ENCODE measurements at places on chromosomes 6 and 20.
A peak's percentile ranks its signal among the peaks of the same experiment; 100 is the strongest.

- no peak for DNase-seq
Measured at GRCh38 chr6:159844737-159845645, 44.9 kb downstream of the PNLDC1 start.

- DNase-seq = no peak
Measured at GRCh38 chr6:27679964-27680694, 207.2 kb upstream of the ZNF184 start.

DNA sequence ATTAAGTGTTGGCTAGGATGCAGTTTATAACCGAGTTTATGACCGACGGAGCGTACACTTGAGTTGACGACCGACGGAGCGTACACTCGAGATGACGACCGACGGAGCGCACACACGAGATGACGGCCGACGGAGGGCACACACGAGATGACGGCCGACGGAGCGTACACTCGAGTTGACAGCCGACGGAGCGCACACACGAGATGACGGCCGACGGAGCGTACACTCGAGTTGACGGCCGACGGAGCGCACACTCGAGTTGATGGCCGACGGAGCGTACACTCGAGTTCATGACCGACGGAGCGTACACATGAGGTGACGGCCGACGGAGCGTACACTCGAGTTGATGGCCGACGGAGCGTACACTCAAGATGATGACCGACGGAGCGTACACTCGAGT is 119.8 kb downstream of the HUS1B start:
- no peak for DNase-seq

- DNase-seq = no peak
Measured at GRCh38 chr6:128807577-128807976, 75.4 kb upstream of the LAMA2 start.

DNA sequence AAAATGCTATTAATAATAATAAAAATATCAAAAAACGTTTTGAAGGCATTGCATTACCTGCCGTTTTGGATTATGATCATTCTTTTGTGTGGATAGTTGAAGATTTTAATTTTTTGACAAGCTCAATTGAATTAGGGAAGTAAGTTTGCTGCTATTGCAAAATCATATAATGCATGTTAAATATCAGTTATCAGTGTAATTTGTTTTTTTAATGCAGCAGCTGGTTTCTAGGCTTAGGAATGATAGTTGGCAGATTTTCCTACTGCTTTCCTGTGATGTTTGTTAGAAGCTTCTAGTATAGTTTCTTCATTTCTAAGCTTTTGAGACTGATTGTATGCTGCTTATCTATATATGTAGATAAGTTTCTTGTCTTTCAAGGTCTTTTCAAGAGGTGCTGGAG is 99.0 kb downstream of the JARID2 start:
- no peak for DNase-seq

DNA sequence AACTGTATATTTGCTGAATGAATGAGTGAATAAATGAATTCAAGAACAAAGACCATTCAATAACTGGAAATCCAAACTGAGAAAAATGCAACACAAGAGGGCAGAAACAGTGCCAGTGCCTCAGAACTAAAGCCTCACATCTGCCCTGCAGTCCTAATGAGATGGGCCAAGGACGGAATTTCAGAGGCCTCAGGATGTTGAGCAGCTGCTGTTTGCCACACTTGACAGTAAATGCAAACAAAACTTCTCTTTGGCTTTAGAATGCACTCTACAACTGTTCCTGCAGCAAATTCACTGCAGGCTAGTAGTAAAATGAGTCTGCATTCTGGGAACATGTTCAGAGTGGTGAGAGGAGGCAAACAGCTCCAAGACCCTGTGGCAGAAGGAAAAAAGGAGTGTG is 177.6 kb upstream of the LRFN2 start:
- no peak for DNase-seq

DNA sequence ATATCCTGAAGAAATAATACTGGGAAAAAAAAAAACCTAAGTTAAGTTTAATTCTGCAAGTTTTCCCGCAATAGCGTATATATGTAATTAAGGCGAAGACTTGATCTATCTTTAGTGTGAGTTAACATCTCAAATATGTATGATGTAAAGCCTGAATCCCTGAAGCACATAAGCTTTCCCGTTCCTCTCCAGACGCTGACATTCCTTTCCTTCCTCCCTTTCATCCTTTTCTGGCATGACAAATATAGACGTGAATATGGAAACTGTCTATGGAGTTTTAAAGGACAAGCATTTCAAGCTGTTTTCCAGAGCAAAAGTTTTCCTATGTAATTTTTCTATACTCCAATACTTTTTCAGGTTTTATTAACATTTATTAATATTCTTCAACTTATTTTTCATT is 637.0 kb downstream of the COL12A1 start:
- no peak for DNase-seq

GRCh38 chr20:50580016-50580747 is 70.0 kb downstream of the PTPN1 start:
- peak; percentile 47 for DNase-seq

DNA sequence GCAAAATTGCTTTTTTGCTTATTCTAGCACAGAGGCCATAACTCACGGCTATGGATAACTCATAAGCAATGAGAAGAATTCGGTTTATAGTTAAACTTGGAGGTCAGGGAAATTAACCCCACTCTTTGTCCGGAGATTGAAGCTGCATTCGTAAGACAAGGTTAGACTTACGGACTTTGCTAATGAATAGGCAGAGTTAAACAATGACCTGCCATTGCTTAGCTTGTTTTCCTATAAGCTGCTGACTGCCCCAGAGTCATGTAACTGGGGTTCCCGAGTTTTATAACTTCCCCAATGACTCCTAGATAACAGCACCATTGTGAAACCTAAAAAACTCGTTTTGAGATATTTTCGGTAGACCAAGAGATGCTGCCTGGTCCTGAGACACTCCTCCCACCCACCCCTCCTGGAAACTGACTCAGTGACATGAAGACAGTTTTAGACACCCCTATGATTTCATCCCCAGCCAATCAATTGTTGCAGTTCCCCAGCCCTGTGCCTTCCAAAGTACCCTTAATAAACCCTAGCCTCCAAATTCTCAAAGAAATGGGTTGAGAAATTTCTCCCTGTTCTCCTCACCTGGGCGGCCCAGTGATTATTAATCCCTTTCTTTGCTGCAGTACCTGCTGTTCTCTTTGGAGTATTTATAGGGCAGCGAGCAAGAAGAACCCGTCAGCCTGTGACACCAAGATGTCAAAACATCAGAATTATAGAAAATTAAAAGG is 33.1 kb upstream of the MCUR1 start:
- no peak for DNase-seq

- no peak for DNase-seq
Measured at GRCh38 chr6:122839906-122840305, 50.8 kb downstream of the SMPDL3A start.

DNA sequence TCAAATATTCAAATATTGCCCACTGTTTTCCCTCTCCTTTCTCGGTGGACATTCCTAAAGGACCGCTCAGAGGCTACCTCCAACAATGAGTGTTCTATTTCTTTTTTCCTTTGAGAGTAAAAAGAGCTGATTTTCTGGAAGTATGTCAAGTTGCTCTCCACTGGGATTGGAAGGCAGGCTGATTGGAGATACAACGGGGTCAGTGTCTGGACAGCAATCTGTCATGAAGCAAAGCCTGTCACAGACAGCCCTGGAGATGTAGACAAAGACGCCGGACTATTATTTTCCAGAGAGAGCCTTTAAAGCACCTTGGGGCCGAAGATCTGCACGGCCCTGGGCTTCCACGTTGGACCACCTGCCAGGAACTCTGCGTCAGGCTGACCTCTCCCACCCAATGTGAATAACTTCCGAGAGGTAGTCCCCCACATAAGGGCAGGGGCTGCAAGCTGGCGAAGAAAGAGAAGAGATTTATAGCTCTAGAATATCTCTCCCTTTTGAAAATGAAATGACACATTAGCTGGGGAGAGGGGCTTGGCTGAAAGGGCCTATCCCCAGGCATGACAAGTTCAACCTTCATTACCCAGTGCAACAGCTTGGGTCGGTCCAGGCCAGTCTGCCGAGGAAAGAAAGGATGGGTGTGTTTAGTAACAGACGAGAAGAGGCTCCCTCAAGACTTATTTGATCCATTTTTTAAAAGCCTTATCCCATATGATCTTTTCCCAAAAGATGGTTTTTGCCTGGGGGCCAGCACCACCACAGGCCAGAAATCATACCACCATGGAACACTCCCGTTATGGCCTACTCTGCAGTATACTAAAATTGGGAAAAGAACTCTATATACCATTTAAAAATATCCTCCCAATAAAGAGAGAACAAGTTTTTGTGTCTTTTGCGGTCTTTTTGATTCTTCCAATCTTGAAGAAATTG is 131.1 kb downstream of the OLIG3 start:
- no peak for DNase-seq

- peak; percentile 54 for DNase-seq
Measured at GRCh38 chr6:15023448-15023847, 222.4 kb upstream of the JARID2 start.

DNA sequence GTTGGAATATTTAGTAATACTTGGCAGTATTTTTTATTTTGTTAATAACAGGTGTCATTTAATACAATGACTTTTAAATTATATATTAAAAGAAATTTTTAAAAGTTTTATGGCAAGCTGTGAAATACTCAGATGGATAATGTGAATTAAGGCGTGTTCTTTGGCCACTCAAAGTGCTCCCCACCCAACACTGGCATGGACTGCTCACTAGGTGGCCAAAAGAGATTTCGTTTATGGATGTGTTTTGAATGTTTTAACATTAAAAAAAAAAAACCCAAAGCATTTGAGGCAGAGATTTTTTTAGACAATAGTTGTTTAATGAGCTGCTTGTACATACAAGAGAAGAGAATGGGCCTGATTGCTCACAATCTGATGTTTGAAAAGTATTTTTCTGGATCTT is 86.5 kb downstream of the QKI start:
- DNase-seq = no peak

GRCh38 chr20:13355941-13356486 is 134.9 kb downstream of the ISM1 start:
- no peak for DNase-seq

- DNase-seq = no peak
Measured at GRCh38 chr20:11726026-11726425, 191.7 kb upstream of the BTBD3 start.

- DNase-seq = no peak
Measured at GRCh38 chr20:36875702-36876472, at the start of gene TLDC2. Gene TLDC2, plus strand, starts transcription at chr20:36876138. Its CDS starts 37 bp downstream, at chr20:36876175.

- DNase-seq = no peak
Measured at GRCh38 chr6:49772285-49772684, 14.8 kb downstream of the PGK2 start.

DNA sequence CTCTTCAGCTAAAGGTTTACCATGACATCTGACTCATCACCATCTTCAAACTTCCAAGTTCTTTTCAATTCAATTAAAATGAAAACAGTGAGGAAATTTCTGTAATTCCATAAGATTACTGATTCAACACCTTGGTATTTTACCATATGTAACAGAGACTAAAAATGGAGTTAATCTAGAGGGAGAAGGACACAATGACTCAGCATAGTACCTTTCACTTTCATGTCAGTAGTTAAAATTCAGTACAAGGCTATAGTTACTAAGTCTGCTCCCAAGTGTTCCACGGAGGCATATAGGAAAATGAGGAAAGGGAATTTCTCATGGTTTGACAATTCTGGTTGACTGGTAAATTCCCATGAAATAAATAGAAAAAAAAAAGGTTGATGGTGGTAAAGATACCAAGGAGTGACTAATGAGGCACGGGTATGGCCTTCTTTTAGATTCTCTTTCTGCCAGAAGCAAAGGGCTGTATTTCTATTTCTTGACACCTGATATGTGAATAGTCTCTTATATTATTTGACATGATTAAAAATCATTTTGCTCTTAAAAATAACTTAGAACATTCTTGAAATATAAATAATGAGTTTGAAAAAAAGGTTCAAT is 526.7 kb upstream of the ADGRB3 start:
- no peak for DNase-seq

DNA sequence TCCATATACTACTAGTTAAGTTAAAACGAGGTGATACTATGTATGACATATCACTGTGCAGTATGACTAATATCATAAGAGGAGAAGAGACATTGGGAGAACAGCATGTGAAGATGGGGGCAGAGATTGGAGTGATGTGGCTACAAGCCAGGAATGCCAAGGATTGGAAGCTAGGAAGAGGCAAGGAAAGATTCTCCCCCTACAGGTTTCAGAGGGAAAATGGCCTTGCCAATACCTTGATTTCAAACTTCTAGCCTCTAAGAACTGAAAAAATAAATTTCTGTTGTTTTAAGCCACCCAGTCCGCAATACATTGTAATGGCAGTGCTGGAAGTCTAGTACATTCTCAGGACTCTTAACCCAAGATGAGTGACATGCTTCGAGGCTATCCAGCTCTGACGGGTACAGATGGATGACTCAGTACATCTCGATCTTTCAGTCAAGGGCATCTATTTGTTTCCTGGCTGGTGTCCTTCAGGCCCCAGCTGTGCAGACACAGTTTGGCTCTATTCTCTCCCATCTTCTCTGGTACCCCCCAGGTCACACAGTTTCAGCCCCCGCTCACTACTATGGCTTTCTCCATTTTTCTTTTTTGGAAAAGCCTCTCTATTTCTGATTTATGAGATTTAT is 55.5 kb upstream of the THEMIS start:
- DNase-seq = no peak

GRCh38 chr6:4377603-4378002 is 242.2 kb upstream of the ECI2 start:
- no peak for DNase-seq

DNA sequence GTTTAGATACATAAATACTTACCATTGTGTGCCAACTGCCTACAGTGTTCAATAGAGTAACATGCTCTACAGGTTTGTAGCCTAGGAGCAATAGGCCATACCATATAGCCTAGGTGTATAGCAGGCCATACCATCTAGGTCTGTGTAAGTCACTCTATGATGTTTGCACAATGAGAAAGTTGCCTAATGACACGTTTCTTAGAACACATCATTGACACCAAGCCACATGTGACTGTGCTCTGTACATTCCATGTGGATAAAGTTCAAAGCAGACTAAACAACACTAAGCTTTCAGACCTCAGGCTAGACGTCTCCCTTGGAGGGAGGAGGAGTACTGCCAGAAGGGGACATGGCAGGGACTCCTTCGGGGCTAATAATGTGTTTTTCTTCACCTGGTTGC is 93.6 kb downstream of the KIF16B start:
- no peak for DNase-seq

GRCh38 chr6:137224799-137225198 is 5.6 kb upstream of the IFNGR1 start:
- DNase-seq = peak; percentile 32

GRCh38 chr6:39855356-39855995 is 63.3 kb downstream of the DAAM2 start:
- no peak for DNase-seq

Data from CD4-positive, alpha-beta T cell treated with Interleukin-2 at 100 ng/mL for 4 hours (primary cell).